ENCODE measurements at places on chromosomes 12 and 14.

- DNase-seq = no peak
Measured at GRCh38 chr12:121628037-121628436, 1.7 kb downstream of the ORAI1 start.

DNA sequence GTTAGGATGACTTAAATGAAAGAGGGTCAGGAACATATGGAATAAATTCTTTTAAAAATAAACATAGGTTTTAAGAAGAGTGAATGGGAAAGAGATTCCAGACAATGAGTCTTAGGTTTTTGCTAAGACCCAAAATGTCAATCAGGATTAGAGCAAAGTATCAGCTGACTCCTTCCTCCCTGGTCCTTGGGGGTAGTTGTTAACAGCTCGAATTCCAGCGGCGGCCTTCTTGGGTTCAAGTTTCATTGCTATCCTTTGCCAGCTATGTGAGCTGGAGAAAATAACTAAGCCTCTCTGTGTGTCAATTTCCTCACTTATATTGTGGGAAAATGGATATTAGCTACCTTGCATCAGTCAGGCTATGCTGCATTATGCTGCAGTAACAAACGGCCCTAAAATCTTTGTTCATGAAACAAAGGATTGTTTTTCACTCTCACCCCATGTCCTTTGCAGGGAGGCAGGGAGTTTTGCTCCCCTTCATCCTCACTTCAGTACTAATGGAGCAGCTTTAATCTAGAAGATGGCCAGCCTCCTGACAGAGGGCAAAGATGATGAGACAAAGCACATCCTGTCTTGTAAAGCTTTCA is 83.8 kb upstream of the RFLNA start:
- no peak for DNase-seq

DNA sequence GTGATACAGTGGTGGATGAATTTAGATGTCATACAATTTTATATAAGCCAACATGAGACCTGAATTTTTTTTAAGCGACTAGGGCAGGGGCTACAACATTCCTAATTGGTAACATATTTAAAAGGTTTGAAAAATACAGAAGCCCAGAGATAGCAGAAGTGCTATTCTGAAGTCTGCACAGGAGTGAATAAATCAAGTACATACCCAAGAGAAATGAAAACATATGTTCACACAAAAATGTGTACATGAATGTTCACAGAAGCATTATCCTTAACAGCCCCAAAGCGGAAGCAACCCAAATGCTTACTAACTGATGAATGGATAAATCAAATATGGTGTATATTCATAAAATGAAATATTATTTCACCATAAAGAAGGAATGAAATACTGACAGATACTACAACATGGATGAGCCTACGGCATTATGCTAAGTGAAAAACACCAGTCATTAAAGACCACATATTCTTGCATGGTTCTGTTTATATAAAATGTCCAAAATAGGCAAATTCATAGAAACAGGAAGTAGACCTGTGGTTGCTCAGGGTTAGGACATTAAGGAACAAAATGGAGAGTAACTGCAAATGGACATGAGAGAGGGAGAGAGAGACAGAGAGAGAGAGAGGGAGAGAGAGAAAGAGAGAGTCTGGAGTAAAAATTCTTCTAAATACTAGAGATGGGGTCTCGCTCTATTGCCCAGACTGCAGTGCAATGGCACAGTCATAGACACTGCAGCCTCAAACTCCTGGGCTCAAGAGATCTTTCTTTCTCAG is 28.0 kb upstream of the GXYLT1 start:
- no peak for DNase-seq

- no peak for DNase-seq
Measured at GRCh38 chr14:80215756-80216581, 4.7 kb upstream of the DIO2 start.

DNA sequence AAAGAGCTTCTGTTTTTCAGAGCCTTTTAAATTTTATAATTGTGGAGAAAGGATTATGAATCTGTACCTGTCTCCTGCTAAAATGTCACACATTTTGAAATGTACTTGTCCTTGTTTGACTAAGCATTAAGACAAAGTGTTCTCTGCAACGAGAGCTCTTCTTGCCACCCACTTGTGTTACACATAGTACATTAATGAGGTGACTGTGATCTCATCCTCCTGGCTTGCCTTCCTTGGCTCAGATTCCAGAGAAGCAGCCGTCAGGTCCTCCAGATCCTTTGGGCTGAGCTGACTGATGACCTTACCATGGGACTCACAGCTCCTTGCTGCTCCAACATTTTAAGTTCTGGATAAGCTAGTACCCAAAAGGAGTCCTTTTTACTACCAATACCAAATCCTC is 81.4 kb downstream of the BBS10 start:
- peak; percentile 72 for DNase-seq

DNA sequence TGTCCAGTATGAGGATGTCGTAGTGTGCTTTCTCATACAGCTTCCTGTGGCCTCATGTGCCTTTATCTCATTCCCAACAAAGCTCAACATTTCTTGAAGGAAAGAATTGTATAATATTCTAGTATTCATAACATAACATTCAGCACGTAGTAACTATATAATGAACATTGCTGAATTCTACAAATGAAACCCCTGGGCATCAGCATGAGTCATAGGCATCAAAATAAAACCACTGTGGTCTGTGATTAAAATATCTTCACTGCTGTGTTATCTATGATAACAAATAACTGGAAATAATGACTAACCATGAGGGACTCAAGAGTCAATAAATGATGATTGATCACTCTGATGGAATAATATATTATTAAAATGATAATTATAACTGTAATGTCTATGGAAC is 255.2 kb downstream of the EMP1 start:
- DNase-seq = no peak

GRCh38 chr14:89617481-89618329 is 200.7 kb upstream of the FOXN3 start:
- no peak for DNase-seq

DNA sequence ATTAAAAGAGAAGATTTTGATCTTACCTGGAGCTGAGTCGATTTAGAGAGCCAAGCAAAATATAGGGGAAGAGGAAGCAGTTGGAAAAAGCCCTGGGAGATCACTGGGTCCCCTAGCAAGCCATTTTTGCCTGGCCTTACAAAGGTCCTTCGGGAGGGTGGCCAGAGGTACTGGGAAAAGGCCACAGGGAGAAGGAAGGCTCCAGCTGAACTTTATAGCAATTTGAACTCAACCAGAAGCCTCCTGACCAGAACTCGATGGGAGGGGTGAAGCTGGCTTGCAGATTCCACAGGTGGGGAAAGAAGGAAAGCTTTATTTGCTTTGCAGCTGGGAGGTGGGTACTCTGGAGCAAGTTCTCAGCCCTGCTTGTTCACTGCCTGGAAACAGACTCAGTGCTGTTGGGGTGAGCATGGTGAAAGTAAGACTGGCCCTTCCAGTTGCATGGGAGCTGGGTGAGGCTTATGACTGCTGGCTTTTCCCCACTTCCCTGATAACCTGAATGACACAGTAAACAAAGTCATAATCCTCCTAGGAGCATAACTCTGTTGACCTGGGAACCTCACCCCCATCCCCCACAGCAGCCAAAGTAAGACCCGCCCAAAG is 855.8 kb downstream of the FSCB start:
- DNase-seq = no peak

DNA sequence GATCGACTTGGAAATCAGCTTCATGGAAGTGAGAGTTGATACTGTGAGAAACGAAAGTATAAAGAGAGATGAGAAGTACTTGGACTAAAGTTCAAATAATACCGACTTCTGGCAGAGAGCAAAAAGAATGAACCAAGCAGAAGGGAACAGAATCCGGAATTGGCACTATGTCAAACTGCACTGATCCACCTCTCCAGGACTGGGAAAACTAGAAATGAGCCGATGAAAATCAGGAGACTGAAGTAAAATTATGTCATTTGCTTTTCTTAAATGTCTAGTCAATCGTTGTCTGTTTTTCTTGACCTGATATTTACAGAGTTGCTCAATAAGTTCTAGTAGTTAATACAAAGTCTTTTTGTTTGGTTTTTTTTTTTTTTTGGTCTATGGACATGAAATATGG is 163.0 kb upstream of the FOXG1 start:
- DNase-seq = no peak

DNA sequence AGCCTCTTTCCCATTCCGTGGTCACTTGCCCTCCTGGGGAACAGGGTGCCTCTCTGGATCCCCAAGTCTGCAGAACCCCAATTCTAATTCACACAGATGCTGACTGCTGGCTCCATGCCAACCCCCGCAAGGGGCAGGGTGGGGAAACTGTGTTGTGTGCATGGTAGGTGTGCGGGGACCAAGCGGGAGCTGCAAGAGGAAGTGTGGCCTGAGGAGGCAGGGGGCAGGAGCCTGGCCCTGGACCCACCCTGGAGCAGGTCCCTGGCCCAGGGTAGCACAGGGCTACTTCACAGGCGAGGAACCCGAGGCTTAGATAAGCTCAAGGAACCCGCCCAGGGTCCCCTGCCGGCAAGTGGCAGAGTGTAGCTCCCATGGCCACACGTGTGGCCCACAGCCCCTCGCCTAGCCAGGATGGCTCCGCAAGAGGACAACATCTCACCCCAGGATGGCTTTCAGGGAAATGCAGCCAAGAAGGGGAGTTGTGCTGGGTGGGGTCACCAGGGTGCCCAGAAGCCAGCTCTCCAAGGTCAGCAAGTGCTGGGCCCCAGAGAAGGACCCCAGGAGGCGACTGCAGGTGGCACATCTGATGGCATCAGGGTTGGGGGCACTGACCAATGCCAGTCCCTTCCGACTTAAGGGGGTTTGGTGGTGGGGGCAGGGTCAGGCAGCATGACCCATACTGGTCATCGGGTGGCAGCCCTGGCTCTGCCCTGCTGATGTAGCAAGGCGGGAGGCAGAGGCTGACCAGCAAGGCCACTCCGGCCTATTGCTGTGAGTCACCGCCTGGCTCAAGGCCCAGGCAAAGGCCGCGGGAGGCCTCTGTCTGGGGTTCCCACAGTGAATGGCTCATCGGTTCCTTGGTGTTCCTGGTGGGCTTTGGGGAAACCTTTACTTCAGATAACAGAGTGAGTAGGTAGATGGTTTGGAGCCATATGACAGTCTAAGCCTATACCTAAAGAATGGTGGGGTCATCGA is 37.3 kb upstream of the EML1 start:
- DNase-seq = peak; percentile 85

- DNase-seq = no peak
Measured at GRCh38 chr12:41924111-41924510, 220.6 kb downstream of the GXYLT1 start.

DNA sequence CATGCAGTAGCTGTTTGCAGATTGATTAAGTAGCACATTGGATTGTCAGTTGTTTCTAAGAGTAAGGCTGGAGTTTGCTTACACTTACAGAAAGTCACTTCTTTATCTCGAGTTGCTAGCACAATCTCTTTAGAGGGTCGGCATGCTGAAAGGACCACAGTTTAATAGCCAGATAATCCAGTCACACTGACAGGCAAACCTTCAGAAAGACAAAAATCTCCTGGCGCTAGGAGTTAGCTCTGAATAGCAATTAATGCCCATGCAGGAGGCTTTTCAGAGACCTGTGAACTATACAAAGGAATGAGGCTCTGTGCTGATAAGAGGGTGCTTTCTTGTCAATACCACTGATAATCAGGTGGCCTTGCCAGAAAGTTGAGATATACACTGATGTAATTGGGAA is 1043.0 kb downstream of the AACS start:
- DNase-seq = no peak

DNA sequence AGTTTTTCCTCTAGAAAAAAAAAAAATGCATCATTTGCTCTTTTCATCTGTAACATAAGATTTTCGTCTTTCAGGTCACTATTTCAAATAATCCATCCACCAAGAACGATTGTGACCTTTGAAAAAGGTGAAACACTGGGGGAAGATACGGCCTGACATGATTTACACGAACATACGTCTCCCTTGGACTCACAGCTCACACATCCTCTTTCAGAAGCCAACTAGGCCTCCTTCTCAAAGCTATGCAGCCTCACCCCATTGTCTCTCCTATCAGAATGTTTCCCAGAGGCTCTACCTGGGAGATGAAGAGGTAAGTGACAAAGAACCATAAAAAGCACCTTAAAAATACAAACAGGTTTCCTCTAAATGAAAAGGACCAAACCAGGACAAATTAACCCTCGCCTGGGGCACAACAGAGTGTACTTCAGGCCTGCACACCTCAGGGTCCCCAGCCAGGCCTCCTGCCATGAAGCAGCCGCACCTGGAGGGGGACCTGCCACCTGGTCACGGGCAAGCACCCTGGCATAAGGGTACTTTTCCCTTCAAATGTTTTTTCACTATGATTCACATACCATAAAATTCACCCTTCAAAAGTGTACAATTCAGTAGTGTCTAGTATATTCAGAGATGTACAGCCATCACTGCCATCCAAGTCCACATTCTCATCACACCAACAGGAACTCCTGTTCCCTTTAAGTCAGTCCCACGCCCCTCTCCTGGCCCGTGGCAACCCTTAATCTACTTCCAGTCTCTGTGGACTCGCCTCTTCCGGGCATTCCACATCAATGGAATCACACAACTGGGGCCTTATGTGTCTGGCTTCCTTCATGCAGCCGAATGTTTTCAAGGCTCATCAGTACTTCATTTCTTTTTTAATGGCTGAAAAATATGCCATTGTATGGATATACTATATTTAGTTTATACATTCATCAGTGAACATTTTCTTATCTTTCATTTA is 5.4 kb downstream of the SLC15A4 start:
- no peak for DNase-seq

- no peak for DNase-seq
Measured at GRCh38 chr14:28057359-28058296, 709.0 kb upstream of the FOXG1 start.

DNA sequence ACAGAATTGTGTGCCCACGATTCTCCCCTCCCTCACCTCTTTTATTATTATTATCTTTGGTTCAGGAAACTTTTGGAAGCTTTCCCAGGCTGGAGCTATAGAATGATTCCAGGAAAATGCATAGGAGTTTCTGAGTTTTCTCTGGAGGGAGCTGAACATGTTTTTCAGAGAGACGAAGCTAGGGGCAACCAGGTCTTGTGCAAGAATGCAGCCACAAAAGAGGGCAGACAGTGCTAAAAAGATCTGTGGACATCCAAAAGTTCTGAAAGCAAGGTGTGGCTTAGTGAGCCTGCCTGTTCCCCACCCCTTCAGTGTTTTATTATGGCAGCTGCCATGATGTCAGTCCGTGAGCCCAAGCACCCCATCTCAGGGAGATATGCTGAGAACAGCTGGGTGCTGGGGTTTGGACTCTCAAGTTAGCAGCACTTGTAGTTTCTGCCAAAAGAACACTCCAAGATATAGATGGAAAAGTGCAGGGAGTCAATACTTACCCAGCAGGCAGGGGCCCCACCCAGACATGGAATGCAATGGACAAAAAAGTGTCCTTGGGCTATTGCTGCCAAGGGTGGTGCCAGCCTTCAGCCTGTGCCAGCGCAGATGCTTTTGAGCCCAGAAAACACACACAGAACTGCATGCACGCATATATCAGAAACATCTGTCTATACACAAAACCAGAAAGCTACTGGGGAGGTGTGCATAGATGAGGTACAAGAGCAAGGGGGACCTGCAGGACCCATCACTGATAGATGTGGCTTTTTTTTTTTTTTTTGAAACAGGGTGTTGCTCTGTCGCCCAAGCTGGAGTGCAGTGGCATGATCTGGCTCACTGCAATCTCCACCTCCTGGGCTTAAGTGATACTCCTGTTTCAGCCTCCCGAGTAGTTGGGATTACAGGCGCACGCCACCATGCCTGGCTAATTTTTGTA is 17.0 kb upstream of the IRF2BPL start:
- DNase-seq = no peak

GRCh38 chr14:86798330-86798729 is 1194.7 kb downstream of the GALC start:
- no peak for DNase-seq

All from HS-27A (cell line).